Metanephros (tissue), 2 donors: ENCODE measurements at places on chromosomes 6 and 20. TPM values are rescaled to one million over a fixed set of nuclear protein-coding genes. Genes with fewer than 3 reads are reported as not detected.

Gene EEF1A2
- total RNA-seq, result 139 TPM

Gene RPP40
- 15.5 TPM for total RNA-seq

Gene WFDC10B
- total RNA-seq, result not detected

Gene PDYN
- 0.12 TPM for total RNA-seq

Gene DOK5
- 13.8 TPM for total RNA-seq

Gene FAM83B
- total RNA-seq, result 13.4 TPM

Gene NKX2-4
- not detected for total RNA-seq

Gene PEX7
- total RNA-seq, result 19.3 TPM

Gene EYS
- 0.99 TPM for total RNA-seq

Gene KCNQ2
- total RNA-seq, result 5.2 TPM

Gene DCBLD1
- 15.2 TPM for total RNA-seq

Gene COL21A1
- total RNA-seq, result 91.7 TPM

Gene DDAH2
- total RNA-seq, result 121 TPM

Gene SRSF6
- total RNA-seq, result 88.7 TPM

Gene VEGFA
- total RNA-seq, result 207 TPM

Gene PCMT1
- total RNA-seq, result 58.4 TPM

Gene LY6G5B
- total RNA-seq, result 3.3 TPM

Gene TSPO2
- 1.5 TPM for total RNA-seq

Gene COL11A2
- 6.9 TPM for total RNA-seq

Gene GHRH
- not detected for total RNA-seq

Gene SLC12A5
- not detected for total RNA-seq

Gene DNAH8
- total RNA-seq, result 1.3 TPM

Gene SEL1L2
- total RNA-seq, result not detected
